ENCODE measurements at places on chromosomes 1 and 21. TPM values are rescaled to one million over a fixed set of nuclear protein-coding genes. Genes with fewer than 3 reads are reported as not detected.

- no peak for DNase-seq
Measured at GRCh38 chr1:31396633-31397351, 16.2 kb upstream of the SERINC2 start.

GRCh38 chr1:7634546-7635240 lies 136.4 kb upstream of the VAMP3 start:
- no peak for DNase-seq

GRCh38 chr1:155816351-155816750 lies 40.7 kb downstream of the GON4L start:
- no peak for DNase-seq

DNA sequence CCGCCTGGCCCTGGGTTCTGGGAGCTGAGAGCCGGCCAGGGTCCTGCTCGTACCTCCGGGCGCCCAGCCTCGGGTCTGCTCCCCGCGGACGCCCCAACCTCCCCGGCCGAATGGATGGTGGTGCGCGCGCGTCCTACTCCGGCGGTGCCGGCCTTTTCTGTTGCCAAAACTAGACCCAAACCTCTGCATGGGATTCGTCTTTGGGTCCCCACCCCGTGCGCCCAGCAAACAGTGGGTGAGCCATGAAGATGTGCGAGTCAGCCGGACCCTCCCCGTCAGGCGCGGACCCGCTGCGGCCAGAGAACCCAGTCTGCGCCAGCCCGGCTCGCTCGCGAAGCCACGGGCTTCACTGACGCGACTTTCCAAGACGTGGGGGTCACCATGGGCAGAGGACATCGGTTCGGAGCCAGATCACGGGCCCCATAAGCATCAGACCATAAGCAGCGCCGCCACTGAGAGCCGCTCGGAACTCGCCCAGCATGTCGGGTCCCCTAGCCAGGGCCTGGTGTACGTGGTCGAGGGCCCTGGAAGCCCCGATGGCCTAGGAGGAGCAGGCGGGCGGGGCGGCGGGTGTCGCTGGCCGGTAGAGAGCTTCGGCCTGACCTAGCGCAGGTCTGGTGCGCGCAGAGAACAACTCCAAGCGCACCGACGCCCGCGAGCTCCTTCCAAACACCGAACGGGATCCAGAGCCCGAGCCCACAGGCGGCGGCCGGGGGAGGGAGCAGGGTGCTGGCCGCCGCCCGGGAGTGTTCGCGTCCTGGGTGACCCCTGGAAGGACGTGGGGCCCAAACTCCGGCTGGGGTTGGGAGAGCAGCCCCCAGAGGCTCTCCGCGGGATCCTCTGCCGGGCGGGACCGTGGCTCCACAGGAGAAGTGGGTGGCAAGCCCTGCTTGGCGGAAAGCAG lies 1.0 kb upstream of the TP73 start:
- DNase-seq: no peak

DNA sequence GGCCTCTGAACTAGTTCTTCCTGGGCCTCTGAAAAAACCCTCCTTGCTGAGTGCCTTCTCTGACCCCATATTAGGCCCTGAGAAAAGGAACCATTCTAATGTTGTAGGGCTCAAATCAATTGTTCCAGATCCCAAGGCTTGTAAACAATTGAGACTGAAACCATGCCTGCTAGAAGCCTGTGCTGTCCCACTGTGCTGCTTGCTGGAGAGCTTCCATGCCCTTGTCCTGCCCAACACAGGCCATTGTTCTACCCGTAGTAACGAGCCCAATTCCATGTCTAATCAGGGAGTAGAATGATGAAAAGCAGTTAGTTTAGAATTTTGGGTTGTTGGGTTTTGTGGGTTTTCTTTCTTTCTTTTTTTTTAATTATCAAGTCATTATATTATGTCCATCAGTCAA lies 47.4 kb downstream of the ZNF281 start:
- DNase-seq: no peak

DNA sequence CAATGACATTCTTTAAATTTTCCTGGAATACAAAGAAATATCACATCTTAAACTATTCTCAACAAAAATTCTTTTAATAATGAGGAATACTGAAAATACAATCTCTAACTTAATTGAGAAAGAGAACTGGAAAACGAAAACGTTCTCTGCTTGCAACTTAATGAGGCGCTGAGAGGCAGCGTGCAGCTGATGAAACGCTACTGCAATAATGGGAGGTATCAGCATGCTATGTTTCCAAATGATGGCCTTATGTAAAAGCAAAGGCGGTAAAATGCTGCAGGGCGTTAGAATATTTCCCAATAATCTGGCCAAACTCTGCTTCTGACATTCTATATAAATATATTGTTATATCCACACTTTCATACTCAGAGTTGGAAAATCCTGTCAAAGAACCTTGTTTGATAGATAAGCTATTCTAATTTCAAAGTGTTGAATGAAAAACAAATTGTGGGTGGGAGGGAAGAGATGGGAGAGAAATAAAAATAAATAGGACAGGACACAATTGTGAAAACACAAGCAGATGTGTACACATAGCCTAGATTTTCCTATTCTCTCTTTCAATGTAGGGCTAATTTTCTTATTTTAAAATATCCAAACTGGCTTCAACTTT lies 70.9 kb downstream of the APP start:
- no peak for DNase-seq

GRCh38 chr1:53062708-53063591 lies 937 bp downstream of the PODN start:
- no peak for DNase-seq

GRCh38 chr21:34559089-34559631 lies 47.1 kb upstream of the KCNE1 start:
- no peak for DNase-seq

DNA sequence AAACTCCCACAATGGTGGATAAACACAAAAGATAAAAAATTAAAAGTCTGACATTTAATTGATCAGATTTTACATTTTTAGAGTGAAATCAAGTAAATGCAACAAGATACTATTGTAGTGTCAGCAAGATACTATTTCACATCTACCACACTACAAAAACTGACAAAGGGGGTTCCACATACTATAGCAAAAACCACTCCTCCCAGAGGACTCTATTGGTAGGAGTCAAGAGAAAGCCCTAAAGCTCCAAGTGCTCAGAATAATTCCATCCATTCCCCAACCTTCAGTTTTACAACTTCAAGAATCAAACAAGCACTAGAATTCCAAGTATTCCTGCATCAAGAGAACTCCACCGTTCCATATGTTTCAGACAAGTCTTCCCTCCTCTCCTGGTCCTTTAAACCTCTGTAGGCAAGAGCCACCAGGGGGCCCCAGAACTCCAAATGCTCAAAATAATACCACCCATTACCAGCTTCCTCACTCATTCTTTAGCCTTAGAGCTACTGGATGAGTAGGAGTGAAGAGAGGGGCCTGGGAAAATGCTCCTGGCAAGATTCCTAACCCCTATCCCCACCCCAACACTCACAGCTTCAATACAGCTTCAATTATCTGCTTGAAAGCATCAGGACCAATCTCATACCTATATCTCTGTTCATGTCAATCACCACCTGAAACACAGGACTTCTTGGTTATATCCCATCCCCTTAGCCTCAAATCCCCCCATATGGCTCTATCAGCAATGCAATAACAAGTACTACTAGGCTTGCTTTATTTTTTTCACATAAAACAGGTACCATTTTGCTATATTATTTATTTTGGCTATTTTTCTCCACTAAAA lies 9.9 kb downstream of the TOR1AIP2 start:
- DNase-seq: peak; percentile 24

DNA sequence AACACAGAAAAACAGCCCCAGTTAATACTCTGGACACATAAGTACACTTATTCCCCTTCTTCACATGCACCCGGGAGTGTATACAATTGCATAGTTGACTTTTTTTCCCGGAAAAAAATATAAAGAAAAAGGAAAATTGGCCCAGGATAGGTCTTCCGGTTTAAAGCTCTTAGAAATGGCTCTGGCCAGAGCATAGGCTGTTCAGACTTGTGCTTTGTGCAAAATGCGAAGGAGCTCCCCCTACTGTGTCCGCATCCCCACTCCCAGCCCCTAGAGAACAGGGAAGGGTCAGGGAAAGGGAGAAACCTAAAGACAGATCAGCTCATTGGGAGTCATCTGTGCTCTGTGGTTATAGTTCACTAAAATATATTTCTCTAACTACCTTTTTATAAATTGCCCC lies 5.5 kb upstream of the MTMR11 start:
- DNase-seq: no peak

- no peak for DNase-seq
Measured at GRCh38 chr1:166700696-166701095, 138.6 kb upstream of the POGK start.

- DNase-seq: no peak
Measured at GRCh38 chr1:36941316-36941978, 92.9 kb downstream of the GRIK3 start.

GRCh38 chr1:241716915-241717656 lies 65.0 kb downstream of the WDR64 start:
- no peak for DNase-seq

- DNase-seq: no peak
Measured at GRCh38 chr21:46459356-46460112, 843 bp downstream of the DIP2A start.

DNA sequence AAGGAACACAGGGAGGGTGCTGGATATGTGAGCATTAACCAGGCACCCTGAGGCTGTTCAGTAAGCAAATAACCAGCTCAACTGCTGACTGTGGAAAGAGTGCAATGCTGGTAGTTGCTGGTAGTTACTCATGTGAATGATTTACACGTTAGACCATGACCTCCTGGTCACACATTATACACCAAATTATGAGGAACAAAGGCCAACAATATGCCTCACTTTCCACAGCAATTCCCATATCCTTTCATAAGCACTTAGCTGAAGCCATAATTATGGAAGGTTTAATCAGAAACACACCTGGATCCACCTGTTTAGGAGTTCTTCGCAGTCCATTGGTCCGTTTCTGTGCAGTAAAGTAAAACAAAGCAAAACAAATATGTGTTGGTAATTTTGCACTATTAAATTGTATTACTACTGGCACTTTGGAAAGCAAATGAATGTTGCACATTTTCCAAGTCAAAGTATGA lies 281.8 kb downstream of the VAV3 start:
- DNase-seq: peak; percentile 65

GRCh38 chr1:224914292-224914900 lies 15.1 kb upstream of the DNAH14 start:
- DNase-seq: no peak

DNA sequence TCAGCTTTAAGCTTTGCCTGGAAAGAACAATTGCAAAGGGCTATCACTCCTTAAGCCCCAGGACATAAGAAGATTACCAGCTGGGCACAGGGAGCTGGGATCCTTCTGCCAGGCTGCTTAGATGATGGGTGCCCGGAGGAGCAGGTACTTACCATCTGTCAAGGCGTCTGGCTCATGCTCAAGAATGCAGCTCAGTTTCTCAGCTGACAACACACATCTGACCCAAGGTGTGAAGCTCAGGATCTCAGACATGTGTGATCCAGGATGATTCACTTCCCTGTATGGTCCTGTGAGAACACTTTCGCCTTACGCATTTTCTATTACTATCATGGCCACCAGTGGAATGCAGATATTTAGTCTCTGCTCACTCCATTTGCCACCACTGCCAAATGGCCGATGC lies 14.7 kb upstream of the DISC1 start:
- no peak for DNase-seq

DNA sequence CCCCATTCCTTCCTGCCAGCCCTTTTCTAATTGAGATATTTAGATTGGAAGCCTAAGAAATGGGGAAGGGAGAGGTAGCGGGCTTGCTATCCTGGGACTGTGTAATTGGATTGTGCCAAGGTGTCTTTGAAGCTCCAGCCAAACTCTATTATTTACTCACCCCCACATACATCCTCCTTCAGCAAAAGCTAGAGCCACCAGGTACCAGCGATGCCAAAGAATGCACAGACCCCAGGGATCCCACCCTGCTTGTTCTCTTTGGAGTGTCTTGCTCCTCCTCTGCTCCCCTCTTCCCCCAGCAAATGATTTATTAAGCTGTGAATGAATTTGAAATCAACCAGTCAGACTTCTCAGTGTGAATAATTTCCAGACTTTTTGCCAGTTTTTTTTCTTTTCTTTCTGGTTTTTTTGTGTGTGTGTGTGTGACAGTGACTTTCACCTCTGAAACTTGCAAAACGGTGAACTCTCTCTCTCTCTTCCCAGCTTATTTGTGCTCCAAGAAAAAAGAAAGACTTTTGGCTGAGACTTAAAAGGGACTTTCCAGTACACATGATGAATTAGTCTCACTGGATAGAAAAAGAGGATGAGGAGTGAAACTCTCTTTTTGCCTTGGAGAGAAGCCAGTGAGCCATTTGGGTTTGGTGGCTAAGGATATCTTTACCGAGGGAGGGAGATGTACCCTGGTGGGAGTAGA lies 1.8 kb downstream of the VASH2 start:
- DNase-seq: no peak

GRCh38 chr1:152951711-152952110 lies 4.7 kb downstream of the SPRR5 start:
- DNase-seq: no peak

GRCh38 chr1:63486629-63487028 lies 36.4 kb downstream of the ITGB3BP start:
- DNase-seq: no peak

DNA sequence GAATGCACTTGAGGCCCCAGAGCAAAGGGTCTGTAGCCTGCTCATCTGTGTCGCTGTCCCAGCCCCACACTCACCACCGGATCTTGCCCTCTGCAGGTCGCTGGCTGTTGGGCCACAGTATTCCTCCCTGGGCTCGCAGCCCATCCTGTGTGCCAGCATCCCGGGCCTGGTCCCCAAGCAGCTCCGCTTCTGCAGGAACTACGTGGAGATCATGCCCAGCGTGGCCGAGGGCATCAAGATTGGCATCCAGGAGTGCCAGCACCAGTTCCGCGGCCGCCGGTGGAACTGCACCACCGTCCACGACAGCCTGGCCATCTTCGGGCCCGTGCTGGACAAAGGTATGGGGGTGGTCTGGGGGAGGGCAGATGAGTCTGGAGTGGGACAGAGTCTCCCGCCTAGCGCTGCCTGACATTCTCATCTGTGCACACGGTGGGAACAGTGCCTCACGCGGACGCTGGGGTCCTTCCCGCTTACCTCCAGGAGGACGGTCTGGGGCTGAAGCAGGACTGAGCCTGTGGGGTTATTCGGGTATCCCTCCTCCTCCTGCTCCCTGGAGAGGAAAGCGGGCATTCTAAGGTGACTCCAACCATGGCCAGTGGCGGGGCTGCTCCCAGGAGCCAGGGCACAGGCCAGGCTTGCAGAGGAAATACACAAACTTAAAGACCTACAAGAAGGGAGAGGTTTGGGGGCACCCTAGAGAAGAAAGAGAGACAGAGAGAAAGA lies 15.9 kb downstream of the WNT3A start:
- no peak for DNase-seq

- no peak for DNase-seq
Measured at GRCh38 chr1:244768186-244768585, 67.3 kb upstream of the COX20 start.

The VWA5B1 gene
- not detected for total RNA-seq

The CHI3L2 gene
- not detected for total RNA-seq

The RASSF5 gene
- 17.6 TPM for total RNA-seq

The NBPF10 gene
- 5.0 TPM for total RNA-seq

The RPE65 gene
- total RNA-seq: not detected

The GBP6 gene
- total RNA-seq: 2.2 TPM

The PODN gene
- total RNA-seq: not detected

The FCER1A gene
- total RNA-seq: not detected

The CATSPERE gene
- total RNA-seq: 1.2 TPM

The S100A1 gene
- total RNA-seq: 0.46 TPM

The CADM3 gene
- total RNA-seq: not detected

The LHX8 gene
- not detected for total RNA-seq

The TMEM81 gene
- total RNA-seq: 5.4 TPM

The DISP3 gene
- total RNA-seq: not detected

The IGSF21 gene
- not detected for total RNA-seq

The CD1E gene
- total RNA-seq: not detected

The TENT5C gene
- 3.9 TPM for total RNA-seq

Measured in PC-9 (cell line).